ENCODE measurements at places on chromosomes 4 and X. TPM values are rescaled to one million over a fixed set of nuclear protein-coding genes. Genes with fewer than 3 reads are reported as not detected.

TASL gene
- total RNA-seq: not detected

- DNase-seq: peak; percentile 21
These were observed 86.1 kb downstream of the MAGEC1 start for GRCh38 chrX:141989815-141990214.

- no peak for DNase-seq
These were observed 34.6 kb downstream of the ANXA10 start for GRCh38 chr4:168126952-168127351.

GATA1 gene
- not detected for total RNA-seq

TSPAN7 gene
- total RNA-seq: not detected

- DNase-seq: no peak
These were observed 373.1 kb upstream of the HS3ST1 start for GRCh38 chr4:11801466-11802446.

DNA sequence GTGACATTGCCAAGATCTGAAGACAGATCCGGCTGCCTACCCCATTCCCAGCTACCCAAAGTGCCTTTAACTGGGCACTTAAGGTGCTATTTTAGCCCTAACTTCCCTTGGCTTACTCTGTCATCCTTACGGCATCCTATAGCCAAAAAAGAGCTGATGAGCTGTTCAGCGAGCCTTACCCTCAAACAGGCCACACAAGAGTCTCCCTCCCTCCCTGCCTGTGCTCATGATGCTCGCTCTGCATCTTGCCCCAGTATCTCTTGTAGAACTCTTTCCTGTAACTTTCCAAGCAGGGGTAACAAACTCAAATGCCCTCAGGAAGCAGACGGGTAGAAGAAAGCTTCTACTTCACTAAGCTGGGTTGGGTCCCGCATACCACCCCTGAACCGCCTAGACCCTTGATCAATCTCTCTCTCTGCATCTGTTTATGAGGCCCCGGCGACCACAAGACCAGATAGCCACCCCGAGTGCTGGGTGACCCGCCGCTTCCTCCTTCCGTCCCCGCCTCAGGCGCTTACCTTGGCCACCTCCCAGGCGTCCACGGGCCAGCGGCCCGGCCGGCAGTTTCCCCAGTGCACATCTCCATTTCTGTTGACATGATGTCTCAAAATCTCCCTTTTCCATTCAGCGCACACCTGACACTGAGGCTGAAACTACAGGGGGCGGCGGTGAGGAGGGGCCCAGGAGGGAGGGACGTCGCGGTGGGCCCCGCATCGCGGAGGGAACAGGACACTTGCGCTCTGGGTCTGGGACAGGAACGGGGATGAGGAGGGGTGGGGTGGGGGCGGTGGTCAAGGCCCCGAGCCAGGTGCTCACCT lies 663 bp downstream of the CXorf38 start:
- peak; percentile 31 for DNase-seq

GRCh38 chrX:141638550-141638949 lies 49.0 kb downstream of the SPANXA2 start:
- no peak for DNase-seq

DNA sequence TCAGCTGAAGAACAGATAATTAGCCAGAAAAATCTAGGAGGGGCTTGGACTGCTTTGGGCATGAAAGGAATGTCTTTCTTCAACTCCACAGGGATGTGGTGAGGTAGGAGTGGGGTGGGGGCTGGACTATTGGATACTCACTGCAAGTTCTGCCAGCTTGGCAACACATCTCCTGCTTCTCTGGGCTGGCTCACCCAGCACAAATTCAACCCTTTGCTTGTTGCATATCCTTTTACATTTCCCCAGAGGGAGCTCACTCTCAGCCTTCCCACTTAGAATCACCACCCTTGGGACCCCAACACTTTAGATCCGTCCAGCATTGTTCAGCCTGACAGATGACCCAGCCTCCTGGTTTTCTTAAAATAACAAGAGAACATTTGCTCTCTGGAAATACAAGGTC lies 120.6 kb downstream of the KDR start:
- peak; percentile 23 for DNase-seq

DNA sequence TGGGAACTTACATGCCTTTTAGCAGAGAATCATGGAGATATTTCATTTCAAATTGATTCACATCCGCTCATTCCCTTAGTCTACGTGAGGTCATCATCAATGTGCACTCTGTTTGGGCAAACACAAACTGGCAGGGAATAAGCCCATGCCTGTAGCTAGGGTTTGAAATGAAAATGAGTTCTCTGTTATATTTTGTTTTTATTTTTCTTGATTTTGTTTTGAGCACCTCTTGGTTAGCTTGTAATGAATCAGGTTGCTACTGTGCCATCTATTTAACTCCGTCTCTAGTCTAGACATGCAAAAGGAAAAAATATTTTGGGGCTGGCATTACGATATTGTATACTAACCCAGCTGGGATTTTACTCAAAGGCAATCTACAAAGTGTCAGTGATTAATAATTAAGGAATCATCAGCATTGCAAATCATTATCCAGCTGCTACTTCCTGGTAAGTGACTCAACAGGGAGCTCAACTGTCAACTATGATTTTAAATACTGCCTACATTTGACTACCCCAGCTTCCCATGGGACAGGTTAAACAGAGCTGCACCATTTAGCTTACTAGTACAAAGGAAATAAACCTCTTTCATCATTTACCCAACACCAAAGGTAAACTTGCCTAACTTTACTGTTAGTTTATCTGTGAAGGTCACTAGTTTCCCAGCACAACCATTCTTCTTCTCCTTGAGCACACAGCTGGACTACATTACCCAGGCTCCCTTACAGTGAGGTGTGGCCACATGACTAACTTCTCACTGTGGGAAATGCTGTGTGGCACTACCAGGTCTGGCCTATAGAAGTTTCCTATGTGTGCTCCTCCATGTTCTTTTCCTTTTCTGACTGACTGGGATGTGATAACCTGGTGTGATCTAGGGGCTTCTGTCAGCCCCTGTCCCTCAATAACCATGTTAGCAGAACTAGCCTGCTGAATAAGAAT lies 21.2 kb upstream of the TRPC5OS start:
- DNase-seq: peak; percentile 2

SLC4A4 gene
- 1.1 TPM for total RNA-seq

SCRG1 gene
- total RNA-seq: not detected

LAP3 gene
- 83.4 TPM for total RNA-seq

GRCh38 chr4:40687676-40688389 lies 58.2 kb upstream of the RBM47 start:
- no peak for DNase-seq

Measured in MG63 (cell line).